Activated naive CD8-positive, alpha-beta T cell treated with anti-CD3 and anti-CD28 coated beads for 36 hours (primary cell): ENCODE measurements at places on chromosomes 6 and 20. TPM values are rescaled to one million over a fixed set of nuclear protein-coding genes. Genes with fewer than 3 reads are reported as not detected.

DNA sequence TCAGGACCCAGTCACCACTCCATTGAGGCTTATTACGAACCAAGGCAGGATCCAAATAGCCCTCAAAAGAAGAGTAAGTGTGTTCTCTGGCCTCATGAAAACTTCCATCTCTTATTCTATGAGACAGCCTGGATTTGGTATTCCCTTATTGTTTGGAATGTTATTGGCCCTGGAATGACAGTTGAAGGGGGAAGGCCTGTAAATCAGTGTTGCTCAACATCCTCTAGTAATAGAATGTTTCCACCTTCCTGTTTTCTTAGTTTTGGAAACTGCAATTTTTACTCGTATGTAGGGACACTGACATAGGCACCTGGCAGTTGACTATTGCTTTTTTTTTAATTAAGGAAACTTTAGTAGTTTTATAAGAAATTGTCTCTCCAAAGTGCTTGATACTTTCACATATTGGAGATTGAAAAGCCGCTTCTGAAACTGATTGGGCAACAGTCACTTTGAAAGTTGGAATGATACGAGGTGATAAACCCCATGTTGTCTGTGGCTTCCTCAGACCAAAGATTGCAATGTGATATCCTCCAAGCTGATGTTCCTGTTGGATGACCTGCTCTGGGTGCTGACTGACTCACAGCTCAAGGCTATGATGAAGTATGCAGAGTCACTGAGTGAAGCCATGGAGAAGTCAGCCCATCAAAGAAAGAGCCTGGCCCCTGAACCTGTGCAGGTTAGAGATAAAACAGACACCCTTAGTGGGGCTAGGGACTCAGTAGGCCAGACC, 43.1 kb downstream of the BLTP3A start:
- H3K27me3 ChIP-seq = no peaks in the 10 kb centered on the region
- no peak overlapping the region for H3K4me3 ChIP-seq
- no peak for DNase-seq
- no peaks in the 10 kb centered on the region for H3K4me1 ChIP-seq

- no peak for DNase-seq
- H3K4me3 ChIP-seq = no peak overlapping the region
- H3K27me3 ChIP-seq = no peaks in the 10 kb centered on the region
- H3K27ac ChIP-seq = no peak overlapping the region
- H3K36me3 ChIP-seq = peaks cover 4% of the 10 kb centered on the region
Measured at GRCh38 chr6:155442562-155442961, 13.1 kb downstream of the NOX3 start.

- H3K27me3 ChIP-seq = peaks cover 3% of the 10 kb centered on the region
- H3K4me1 ChIP-seq = peaks cover 9% of the 10 kb centered on the region
- no peak for DNase-seq
- no peak overlapping the region for H3K27ac ChIP-seq
- H3K36me3 ChIP-seq = no peaks in the 10 kb centered on the region
Measured at GRCh38 chr6:113352029-113352801, 504.9 kb upstream of the MARCKS start.

GRCh38 chr6:40165036-40165709, 230.9 kb upstream of the MOCS1 start:
- H3K27me3 ChIP-seq = peaks cover 6% of the 10 kb centered on the region
- H3K27ac ChIP-seq = no peak overlapping the region
- H3K4me3 ChIP-seq = no peak overlapping the region
- no peak for DNase-seq

GRCh38 chr20:42492290-42492689, 697.4 kb downstream of the PTPRT start:
- H3K27ac ChIP-seq = no peak overlapping the region
- H3K36me3 ChIP-seq = no peaks in the 10 kb centered on the region
- no peaks in the 10 kb centered on the region for H3K27me3 ChIP-seq
- no peak overlapping the region for H3K4me3 ChIP-seq
- DNase-seq = no peak

DNA sequence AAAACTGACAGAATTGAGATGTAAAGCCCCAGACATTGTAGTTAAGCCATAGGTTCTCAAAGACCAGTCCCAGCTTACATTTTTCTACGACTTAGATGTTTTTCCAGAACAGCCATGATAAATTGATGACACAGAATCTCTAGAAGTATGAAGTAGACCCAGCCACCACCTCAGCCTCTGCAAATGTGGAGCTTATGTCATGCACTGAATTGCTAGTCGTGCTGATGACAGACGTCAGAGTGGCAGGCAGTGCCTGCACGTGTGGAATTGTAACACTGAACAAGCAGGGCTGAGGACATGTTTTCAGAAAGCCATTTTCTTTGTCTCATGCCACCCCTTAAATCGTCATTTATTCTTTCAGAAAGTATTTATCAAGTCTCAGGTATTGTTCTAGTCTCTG, 72.4 kb upstream of the TMEM181 start:
- H3K27ac ChIP-seq = no peak overlapping the region
- H3K36me3 ChIP-seq = no peaks in the 10 kb centered on the region
- no peak overlapping the region for H3K4me3 ChIP-seq
- H3K4me1 ChIP-seq = peaks cover 5% of the 10 kb centered on the region

- H3K27ac ChIP-seq = no peak overlapping the region
- H3K36me3 ChIP-seq = no peaks in the 10 kb centered on the region
- peaks cover 3% of the 10 kb centered on the region for H3K27me3 ChIP-seq
Measured at GRCh38 chr6:21450149-21450548, 143.4 kb upstream of the SOX4 start.

DNA sequence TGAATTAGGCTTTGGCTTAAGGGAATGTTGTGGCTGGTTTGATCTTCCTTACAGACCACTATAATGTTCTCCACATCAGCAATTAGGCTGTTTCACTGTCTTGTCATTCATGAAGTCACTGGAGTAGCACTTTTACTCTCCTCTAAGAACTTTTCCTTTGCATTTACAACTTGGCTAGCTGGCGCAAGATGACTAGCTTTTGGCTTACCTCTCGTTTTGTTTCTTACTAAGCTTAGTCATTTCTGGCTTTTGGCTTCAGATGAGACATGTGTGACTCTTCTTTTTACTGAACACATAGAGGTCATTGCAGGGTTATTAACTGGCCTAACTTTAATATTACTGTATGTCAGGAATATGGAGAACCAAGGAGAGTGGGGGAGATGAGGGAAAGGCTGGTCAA, 143.2 kb downstream of the PTCHD4 start:
- no peak for DNase-seq
- H3K27ac ChIP-seq = no peak overlapping the region
- no peaks in the 10 kb centered on the region for H3K27me3 ChIP-seq
- no peaks in the 10 kb centered on the region for H3K36me3 ChIP-seq
- no peaks in the 10 kb centered on the region for H3K4me1 ChIP-seq

- H3K4me1 ChIP-seq = peaks cover 2% of the 10 kb centered on the region
- no peak for DNase-seq
- H3K27me3 ChIP-seq = no peaks in the 10 kb centered on the region
- no peak overlapping the region for H3K4me3 ChIP-seq
Measured at GRCh38 chr6:6328451-6328850, 8.0 kb upstream of the F13A1 start.

DNA sequence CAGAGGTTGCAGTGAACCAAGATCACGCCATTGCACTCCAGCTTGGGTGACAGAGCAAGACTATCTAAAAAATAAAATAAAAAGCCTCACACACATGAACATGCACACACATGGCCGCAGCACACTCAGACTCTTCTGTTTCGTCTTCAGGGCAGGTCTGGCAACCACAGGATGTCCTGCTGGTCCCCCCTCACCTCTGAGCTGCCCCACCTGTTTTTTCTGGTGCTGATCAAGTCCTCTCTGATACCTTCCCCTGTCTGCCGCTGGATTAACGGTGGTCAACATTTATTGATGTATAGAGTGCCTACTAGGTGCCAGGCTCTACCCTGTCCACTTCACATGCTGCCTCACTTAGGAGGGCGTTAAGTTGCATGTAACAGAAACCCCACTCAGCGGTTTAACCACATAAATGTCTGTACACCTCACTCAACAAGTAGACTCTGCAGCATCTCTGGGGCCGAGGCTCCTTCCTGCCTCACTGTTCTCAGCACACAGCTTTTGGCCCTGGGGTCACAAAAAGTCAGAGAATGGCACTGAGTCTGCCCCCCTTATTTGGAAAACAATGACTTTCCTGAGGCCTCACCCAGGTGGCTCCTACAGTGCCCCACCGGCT, 4.5 kb upstream of the AP5S1 start:
- H3K27ac ChIP-seq = peak overlapping the region; percentile 5
- peak; percentile 42 for DNase-seq
- H3K27me3 ChIP-seq = no peaks in the 10 kb centered on the region
- peaks cover 62% of the 10 kb centered on the region for H3K4me1 ChIP-seq
- H3K36me3 ChIP-seq = no peaks in the 10 kb centered on the region

DNA sequence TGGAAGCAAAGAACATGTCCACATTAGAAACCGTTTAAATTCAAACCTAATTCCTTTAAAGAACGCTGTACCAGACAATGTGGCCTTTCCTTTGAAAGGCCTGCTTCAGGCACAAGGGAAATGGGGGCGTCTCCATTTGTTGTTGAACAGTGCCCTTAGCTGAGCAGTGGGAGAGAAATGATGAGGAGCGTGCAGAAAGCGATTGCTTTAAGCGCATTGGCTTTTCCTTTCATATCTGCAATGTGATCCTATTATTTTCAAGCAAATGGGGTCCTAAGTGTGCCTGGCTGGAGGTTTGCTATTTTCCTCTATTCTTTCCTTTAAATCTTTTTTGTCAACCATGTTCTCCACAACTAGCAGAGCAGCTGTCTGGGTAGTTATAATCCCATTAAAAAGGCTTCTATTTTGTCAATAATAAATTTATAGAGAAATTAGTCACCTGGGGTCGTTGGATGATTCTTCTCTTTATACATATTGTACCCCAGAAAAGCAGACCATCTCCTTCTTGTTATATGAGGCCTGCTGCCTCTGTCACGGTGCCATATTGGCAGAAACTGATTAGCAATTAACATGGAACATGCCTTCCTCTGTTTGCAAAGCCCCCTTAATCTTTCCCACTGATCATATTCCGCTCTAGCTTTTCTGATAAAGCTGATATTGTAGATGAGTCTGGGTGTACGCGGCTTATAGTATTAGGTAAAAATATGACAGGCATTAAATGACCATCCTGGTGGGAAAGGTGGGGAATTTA, 151.1 kb upstream of the JAG1 start:
- no peak for DNase-seq
- no peaks in the 10 kb centered on the region for H3K36me3 ChIP-seq

GRCh38 chr6:133380047-133380446, 138.9 kb downstream of the EYA4 start:
- H3K27ac ChIP-seq = no peak overlapping the region
- no peaks in the 10 kb centered on the region for H3K36me3 ChIP-seq
- H3K4me1 ChIP-seq = no peaks in the 10 kb centered on the region
- DNase-seq = no peak

DNA sequence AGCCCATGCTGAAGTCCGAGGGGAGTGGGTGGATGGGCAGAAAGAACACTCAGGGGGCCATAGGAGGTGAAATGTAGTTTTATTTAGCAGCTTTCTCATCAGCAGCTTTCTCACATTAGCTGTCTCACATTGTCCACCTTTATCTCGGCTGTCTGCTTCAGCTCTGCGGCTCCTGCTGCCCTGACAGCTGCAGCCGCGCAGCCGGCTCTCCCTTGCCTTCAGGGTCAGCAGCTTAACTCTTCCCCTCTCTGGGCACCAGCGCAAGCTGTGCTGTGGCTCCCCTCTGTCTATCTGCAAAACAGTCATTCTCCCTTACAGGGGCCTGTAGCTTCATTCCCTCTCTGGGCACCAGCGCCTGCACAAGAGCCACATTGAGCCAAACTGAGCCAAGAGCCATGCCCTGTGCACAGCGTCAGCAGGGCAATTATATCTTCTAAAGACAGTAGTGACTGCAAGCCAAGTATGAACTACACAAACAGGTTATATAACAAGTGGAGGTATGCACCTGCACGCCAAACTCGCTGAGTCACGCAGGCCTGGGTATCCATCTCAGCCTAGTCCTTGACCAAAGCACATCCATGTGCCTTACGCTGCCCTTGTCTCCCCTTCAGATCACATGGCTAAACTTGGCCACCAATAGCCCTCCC, 198.8 kb downstream of the EYA2 start:
- H3K27ac ChIP-seq = no peak overlapping the region
- H3K36me3 ChIP-seq = no peaks in the 10 kb centered on the region
- H3K4me1 ChIP-seq = no peaks in the 10 kb centered on the region
- no peak overlapping the region for H3K4me3 ChIP-seq

The TPD52L2 gene
- total RNA-seq = 58.9 TPM

The CUTA gene
- total RNA-seq = 126 TPM

The ZNF311 gene
- 1.0 TPM for total RNA-seq

The HECA gene
- total RNA-seq = 39.2 TPM

The PNPLA1 gene
- not detected for total RNA-seq

The SLC18B1 gene
- 9.7 TPM for total RNA-seq

The AGER gene
- total RNA-seq = 9.6 TPM

The DEF6 gene
- 75.7 TPM for total RNA-seq

The ROS1 gene
- total RNA-seq = not detected

The PPP1R14C gene
- total RNA-seq = 0.33 TPM

The TCF15 gene
- total RNA-seq = 0.23 TPM

The OLIG3 gene
- total RNA-seq = 0.21 TPM

The CYP39A1 gene
- total RNA-seq = not detected

The SLC22A2 gene
- not detected for total RNA-seq
